ENCODE measurements at places on chromosomes 6 and 20.

GRCh38 chr20:6123649-6124014, 802 bp upstream of the FERMT1 start:
- no peak for ATAC-seq

DNA sequence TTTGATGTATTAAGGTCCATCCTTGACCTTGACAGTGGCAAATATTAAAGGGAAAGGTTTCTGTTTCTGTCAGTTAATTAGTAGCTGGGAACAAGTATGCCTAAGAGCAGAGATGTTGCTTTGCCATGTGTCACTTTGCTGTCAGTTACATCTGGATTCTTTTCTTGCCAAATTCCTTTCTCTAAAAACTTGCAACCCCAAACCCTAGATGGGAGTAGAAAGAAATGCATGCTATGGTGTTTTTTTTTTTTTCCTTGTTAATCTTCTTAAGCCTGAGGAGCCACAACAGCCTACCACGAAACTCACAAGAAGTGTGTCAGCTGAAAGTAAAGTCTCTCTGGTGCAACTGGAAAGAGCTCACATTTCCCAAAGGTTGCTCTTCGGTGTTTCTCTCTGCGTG, 18.0 kb upstream of the CLDN20 start:
- ATAC-seq = no peak

DNA sequence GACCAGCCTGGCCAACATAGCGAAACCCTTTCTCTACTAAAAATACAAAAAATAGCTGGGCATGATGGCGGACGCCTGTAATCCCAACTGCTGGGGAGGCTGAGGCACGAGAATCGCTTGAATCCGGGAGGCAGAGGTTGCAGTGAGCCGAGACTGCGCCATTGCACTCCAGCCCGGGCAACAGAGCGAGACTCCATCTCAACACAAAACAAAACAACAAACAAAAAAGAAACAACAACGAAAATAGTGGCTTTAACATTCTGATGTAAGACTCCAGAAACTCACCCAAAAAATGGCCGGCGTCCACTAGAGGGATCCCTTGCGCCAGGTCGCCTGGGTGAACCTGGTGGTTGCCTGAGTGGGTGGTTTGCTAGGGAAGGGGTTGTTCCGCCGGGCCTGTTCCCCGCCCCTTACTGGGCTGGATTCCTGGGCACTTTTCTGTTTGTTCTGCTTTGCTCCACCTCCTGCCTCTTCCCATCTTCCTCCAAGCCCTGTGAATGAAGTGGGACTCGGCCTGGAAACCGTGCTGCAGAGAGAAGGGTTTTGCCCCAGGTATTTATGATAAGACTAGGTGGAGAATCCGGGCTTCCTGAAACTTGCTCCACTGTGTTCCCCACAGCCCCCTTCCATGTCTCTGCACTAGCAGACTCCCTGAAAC, 1.5 kb downstream of the PABPC1L start:
- ATAC-seq = no peak

GRCh38 chr20:36259177-36260061, 23.1 kb downstream of the AAR2 start:
- ATAC-seq = no peak

All from esophagus mucosa (tissue), 1 donor.